Colonic mucosa (tissue), 4 donors: ENCODE measurements at places on chromosomes 1 and 21. TPM values are rescaled to one million over a fixed set of nuclear protein-coding genes. Genes with fewer than 3 reads are reported as not detected.

DNA sequence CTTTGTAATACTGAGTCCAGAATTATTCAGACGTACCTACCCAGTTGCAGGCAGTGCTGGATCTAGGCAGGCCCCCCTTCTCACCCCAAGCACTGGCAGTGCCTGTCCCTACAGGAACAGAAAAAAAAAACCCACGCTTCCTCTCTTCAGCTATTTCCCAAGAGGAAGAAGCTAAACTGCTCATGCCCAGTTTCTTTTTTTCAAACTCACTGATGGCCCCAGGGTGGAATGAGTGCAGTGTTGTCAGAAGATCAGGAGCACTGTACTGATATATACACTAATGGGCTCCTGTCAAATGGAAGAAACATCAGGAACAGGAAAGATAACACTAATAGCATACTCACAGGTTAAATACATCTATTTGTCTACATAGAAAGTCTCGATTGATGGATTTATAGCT lies 28.2 kb upstream of the DOCK7 start:
- no peak for DNase-seq

- DNase-seq = no peak
These were observed 3.8 kb downstream of the PBXIP1 start for GRCh38 chr1:154951901-154952657.

DNA sequence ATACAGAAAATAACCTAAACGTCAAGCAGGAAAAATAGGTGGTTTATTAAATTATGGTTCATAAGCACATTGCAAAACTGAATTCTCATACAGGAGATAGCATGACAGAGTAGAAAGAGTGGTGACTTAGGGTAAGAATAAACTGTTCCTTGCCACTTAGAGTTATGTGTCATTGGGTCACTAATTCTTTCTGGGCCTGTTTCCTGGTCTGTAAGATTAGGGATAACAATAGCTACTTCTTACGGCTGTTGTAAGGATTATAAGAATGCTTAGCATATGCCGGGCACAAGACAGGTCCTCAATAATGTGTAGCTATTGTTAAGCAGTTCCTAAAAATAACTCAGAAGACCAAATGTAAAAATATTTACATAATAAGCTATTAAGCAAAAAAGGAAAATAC lies 24.2 kb downstream of the SNRNP40 start:
- no peak for DNase-seq

- peak; percentile 33 for DNase-seq
These were observed 35.3 kb upstream of the CACYBP start for GRCh38 chr1:174964261-174964971.

- DNase-seq = no peak
These were observed 84.7 kb downstream of the EPHB2 start for GRCh38 chr1:22795366-22795714.

- no peak for DNase-seq
These were observed 18.1 kb upstream of the PTPN14 start for GRCh38 chr1:214569357-214570004.

DNA sequence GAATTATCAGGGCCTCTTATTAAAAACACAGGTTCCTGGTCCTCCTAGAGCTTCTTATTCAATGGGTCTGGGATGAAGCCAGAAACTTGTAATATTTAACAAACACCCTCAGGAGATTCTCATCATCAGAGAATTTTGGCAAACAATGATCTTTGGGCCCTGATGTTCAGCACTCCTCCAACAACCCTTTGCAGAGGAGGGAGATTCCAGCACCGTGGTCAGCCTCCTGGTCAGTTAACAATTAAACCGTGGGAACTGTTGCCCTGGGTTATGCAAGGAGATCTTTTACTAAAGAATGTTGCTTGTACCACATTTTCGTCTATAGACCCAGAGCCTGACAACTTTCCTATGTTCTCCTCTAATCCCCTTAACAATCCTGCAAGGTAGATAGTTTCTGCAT lies 294.4 kb downstream of the PLPP3 start:
- DNase-seq = no peak

GRCh38 chr1:220983877-220984635 lies 104.8 kb downstream of the HLX start:
- no peak for DNase-seq

DNA sequence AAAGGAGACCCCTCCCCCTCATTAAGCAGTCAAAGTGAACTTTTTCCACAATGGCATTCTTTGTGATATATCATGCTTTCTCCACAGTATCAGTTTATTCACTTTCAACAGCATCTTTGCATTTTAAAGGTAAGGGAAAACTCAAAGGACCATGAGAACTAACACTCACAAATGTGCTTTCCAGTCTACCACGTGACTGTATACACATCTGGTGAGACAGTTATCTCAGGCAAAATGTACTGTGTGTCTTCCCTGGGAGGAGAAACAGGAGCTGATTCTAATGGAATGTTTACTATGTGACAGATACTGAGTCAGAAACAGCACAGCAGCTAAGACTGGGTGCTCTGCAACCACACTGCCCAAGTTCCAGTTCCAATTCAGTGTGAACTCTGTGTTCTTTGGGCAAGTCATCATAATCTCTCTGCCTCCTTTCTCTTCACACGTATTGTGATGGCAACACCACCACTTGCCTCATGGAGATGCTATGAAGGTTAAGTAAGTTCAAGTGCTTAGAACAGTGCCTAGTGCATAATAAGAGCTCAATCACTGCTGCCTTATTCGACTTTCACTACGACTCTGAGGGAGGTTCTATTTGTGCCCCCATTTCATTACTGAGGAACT lies 79.0 kb downstream of the SLC45A1 start:
- DNase-seq = no peak

- no peak for DNase-seq
These were observed 11.6 kb upstream of the TTC39A start for GRCh38 chr1:51341876-51342496.

DNA sequence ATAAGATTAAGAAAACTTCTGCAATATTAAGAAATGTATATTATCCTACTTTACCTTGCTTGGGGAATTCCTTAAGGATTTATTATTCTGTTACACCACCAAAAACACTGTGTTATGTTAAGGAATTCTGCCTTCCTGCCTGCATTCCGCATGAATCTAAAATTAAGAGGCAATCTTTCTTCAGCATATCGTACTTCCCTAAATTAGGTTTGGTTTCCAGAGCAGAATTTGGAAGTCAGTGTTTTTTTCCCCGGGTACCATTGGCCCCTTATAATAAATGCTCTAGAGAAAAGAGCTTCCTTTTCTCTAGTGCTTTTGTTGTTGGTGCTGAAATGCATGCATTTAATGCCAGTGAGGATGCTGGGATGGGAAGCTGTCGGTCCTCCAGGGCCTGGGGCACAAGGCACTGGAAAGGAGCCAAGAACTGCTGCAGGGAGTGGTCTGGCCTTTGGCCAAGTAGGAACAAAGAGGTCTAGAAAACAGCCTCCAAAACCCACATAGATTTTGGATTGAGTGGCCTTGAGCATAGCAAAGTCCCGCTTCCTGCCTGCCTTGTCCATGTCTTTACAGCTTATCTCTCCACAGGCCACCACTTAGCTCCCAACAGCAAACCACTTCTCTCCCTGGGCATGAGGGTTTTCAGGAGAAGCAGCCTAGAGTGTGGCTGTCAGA lies 69.9 kb downstream of the RRAGC start:
- DNase-seq = no peak

DNA sequence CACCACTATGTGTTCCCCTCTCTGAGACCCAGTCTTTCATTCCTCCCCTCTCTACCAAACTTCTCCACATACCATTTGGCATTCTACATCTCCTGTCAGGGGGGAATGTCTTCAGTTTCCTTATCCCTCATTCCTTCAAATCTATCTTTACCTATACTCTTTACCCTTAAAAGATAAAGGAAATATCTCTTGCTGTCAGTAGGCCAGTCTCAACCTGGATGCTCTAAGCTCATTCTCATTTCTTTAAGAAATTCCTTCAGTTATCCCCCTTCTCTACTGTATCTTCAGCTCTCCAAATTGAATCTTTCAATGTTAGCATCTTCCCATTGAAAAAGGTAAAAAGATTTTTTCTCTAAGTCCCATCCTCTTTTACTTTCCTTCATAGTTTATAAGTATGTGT lies 6.5 kb downstream of the RO60 start:
- no peak for DNase-seq

- DNase-seq = peak; percentile 89
These were observed 18.1 kb downstream of the GPR157 start for GRCh38 chr1:9110669-9111356.

- DNase-seq = no peak
These were observed 562.8 kb downstream of the KIF26B start for GRCh38 chr1:245717611-245718010.

FAM72C gene
- 2.8 TPM for total RNA-seq

VANGL2 gene
- total RNA-seq = 10.3 TPM

UBL4B gene
- not detected for total RNA-seq

BCAS2 gene
- total RNA-seq = 37.0 TPM

CHIT1 gene
- total RNA-seq = not detected

SNRNP40 gene
- total RNA-seq = 34.7 TPM

KIF1B gene
- total RNA-seq = 39.7 TPM

KCNE2 gene
- 0.24 TPM for total RNA-seq

PCSK9 gene
- total RNA-seq = 48.9 TPM

NIBAN1 gene
- total RNA-seq = 30.9 TPM

PCBP3 gene
- 2.1 TPM for total RNA-seq
